AG04450 (cell line): ENCODE measurements at places on chromosomes 7 and 10.

GRCh38 chr10:131778385-131778784, 122.4 kb upstream of the PPP2R2D start:
- DNase-seq: no peak

DNA sequence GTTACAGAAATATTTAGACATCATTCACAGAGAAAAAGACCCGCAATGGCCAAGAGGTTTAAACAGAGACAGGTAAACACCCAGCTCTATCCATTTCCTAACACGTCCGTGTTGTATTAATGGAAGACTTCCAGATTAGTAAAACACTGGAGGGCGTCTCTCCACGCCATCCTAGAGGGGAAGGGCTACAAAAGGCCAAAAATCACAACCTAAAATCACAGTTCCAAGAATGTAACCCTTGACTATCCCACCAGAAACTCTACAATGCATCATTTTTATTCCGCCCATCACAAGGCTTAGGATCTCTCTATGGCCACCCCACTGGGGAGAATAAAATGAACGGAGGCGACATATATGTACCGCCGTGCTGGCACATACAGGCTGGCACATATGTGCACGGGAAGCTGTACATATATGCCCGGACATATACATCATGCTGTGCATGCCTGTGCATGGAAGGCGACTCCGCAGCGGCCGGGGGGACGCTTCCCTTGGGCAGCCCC, 734 bp downstream of the PCLO start:
- DNase-seq: no peak

- DNase-seq: no peak
Measured at GRCh38 chr7:111783854-111784253, 221.6 kb upstream of the IMMP2L start.

GRCh38 chr7:22801912-22802311, 20.7 kb downstream of the TOMM7 start:
- DNase-seq: no peak

GRCh38 chr10:80986596-80986995, 448.9 kb downstream of the SH2D4B start:
- DNase-seq: no peak
